Lower leg skin (tissue), 4 donors: ENCODE measurements at places on chromosomes 5 and 9.
A peak's percentile ranks its signal among the peaks of the same experiment; 100 is the strongest.

- no peak for DNase-seq
Observed at GRCh38 chr9:114549697-114550330, 37.8 kb upstream of the ATP6V1G1 start.

- no peak for DNase-seq
Observed at GRCh38 chr5:73630765-73631164, 4.8 kb downstream of the ARHGEF28 start.

DNA sequence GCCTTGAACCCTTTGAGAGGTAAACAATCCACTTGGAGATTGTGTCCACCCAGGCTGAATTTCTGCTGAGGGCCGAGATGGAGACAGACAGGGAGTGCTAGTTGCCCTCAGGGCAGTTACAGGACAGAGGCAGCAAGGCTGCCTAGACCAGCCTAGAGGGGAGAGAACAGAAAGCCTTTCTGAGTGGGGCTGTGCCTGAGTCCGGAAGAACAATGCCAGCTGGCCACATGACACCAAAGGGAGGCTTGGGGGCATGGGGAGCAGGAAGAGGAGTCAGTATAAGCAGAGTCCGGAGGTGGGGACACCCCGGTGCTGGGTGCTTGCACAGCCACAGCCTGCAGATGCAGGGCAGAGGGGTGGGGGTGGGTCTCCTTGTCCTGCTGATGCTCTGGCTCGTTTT, 145.7 kb downstream of the CFAP90 start:
- no peak for DNase-seq

DNA sequence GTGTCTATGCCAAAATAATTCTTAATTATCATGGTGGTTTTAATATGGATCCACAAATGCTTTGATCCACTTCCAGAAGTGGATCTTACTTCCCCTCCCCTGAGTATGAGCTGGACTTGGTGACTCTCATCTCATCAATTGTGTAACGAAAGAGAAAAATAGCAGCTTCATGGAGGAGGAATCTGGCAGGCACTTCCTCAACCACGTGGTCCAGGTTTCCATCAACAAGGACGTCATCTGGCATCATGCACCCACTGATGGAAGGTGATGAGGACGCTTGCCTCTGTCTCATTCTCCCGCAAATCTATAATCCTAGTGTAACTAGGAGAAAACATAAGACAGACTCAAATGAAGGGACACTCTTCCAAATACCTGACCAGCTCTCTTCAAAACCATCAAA, 54.6 kb upstream of the S1PR3 start:
- DNase-seq = no peak

DNA sequence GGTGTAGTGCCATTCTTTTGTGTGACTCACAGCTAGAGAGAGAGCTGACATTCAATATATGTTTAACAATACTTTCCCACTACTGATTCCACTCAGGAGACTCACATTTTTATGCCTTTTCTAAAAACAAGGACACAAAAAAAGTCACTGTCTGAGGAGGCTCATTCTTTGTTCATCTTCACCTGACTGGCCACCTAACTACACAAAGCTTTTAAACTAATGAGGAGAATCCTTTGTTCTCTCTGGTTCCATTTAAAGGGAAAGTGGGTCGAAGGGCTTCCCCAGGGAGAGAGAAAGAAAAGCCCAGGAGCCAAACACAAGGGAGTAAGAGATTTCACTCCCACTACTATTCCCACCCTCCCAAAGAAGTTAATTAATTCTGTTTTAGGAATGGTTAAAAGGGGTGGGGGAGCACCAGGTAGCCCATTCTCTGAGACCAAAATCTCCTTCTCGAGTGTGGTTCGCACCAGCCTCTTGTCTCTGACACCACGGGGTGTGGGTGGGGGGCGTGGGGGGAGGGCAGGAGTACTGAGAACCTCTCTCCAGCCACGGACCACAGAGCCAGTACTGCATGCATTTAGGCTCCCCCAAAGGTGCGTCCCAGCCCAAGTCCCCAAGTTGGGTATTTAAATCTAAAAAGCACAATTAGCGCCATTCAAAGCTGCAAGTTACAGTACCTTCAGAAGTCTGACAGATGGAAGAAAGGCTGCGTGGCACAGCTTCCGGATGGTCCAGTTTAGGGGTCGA, 747 bp downstream of the TRPM3 start:
- no peak for DNase-seq

DNA sequence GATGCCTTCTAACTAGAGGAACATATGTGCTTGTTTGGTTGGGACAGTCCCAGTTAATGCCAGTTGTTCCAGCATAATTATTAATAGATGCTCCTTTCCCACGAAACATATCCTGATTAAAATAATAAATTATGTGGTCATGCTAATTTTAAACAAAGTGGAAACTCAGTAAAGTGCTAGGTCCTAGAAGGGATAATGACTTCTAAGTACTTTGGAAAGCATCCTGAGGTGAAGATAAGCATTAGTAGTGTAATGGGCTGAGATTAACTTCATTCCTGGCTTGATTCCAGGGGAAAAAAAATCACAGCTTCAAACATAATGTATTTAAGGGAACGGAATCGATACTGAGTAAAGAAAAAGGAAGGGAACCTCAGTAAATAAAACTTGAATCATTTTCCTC, 213.7 kb upstream of the SNX2 start:
- DNase-seq = no peak

GRCh38 chr9:124218987-124219461, 38.7 kb upstream of the NEK6 start:
- no peak for DNase-seq

- DNase-seq = no peak
Observed at GRCh38 chr5:103271570-103272289, 13.2 kb downstream of the MACIR start.

DNA sequence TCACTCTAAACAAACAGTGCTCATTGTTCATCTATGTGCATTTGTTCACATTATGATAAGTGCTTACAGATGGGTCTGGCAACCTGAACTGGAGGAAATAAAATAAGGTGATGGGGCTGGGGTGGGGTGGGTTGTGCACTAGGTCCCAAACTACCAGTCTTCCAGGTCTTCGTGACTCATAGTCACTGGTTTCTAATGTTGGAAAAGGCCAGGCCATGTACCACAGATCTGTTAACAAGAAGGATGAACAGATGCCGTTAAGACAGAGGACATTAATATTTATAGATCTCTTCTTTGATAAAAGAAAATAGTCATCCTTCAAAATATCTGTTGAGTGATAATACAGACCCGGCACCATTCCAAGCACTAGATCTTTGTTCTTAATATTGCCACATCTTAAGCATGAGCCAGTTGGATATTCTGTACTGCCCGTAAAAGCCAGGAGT, 71.4 kb upstream of the STARD4 start:
- DNase-seq = no peak

GRCh38 chr9:125759764-125760129, 12.6 kb downstream of the PBX3 start:
- DNase-seq = no peak

- DNase-seq = no peak
Observed at GRCh38 chr5:76487821-76488220, 84.7 kb downstream of the IQGAP2 start.

DNA sequence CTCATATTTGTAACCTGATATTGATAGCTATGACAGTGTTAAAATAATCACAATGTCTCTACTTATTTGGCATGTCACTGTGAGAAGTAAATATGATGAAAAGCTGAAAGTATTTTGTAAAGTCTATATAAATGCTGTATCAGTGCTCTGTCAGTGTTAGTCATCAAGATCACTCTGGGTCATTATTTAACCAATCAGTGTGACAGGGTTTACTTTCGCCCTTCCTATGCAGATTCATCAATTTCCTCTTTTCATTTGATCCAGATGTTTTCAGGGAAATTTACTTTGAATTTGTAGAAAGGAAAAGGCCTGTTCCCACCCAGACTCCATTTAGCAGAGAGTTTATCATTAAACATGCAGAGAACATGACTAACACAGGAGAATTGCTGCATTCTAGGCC, 9.9 kb upstream of the PCSK5 start:
- no peak for DNase-seq

DNA sequence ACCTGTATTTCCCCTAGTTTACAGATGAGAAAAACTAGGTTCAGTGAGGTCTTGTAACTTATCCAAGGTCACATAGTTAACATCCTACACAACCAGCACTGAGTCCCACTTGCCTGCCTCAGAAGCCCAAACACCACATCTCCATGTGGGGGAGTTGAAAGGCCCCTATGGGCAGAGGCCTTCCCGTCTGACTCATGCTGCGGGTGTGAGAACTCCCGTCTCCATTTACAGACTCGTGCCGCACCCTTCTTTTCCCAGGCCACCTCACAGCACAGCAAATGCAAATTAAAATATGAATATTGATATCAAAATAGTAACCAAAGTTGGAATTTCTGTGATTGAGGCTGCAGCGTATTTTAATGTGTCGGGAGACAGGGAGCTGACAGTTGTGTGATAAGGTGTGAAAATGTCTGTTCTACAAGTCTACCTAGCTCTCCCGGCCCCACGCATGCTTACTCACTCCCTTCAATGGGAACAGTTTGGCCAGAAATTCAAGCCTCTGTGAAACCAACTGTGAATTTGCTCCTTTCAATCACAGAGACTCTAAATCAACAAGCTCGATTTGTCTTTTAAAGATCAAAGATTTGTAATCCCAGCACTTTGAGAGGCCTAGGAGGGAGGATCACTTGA, 90.1 kb downstream of the CRB2 start:
- DNase-seq = peak; percentile 45

DNA sequence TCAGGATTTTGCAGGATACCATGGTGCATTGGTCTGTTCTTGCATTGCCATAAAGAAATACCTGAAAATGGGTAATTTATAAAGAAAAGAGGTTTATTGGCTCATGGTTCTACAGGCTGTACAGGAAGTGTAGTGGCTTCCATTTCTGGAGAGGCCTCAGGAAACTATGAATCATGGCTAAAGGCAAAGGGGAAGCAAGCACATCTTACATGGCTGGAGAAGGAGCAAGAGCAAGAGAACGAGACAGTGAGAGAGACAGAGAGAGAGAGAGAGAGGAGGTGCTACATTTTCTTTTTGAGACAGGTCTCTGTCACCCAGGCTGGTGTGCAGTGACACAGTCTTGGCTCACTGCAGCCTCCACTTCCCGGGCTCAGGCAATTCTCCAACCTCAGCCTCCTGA, 43.9 kb downstream of the P4HA2 start:
- no peak for DNase-seq

- no peak for DNase-seq
Observed at GRCh38 chr5:141945511-141946051, 12.4 kb downstream of the PCDH12 start.

DNA sequence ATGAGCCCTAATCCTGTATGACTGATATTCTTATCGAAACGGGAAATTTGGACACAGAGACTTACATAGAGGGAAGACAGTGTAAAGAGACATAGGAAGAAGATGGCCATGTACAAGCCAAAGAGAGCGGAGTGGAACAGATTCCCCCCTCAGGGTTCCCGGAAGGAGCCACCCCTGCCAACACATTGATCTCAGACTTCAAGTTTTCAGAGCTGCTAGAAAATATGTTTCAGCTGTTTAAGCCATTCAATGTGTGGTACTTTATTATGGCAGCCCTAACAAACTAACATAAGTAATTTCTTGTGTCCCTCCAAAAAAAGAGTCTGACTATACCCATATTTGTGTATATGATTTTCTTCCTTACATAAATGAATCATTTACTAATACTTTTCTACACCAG, 128.0 kb upstream of the STC2 start:
- DNase-seq = no peak

- no peak for DNase-seq
Observed at GRCh38 chr5:150246835-150247234, 42.7 kb downstream of the CAMK2A start.

DNA sequence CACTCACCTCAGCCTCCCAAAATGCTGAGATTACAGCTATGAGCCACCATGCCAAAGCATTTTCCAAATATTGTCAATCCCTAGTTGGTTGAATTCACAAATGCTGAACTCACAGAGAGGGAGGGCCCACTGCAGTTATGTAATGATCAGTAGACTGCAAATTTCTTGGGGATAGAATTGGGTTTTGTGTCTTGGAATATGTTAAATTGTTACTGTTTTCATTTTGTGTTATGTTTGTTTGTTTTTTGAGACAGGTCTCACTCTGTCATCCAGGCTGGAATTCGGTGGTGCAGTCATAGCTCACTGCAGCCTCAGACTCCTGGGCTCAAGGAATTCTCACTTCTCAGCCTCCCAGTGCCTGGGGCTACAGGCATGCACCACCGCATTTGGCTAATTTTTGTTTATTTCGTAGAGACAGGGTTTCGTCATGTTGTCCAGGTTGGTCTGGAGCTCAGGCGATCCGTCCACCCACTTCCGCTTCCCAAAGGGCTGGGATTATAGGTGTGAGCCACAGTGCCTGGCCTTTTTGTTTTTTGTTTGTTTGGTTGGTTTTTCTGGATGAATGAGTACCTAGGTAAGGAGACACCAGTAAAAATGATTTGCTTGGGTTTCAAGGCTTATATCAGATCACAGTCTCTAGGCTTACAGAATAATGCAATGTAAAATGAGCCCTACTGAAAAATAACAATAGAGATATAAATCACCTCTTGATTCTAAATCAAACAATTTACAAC, 31.5 kb upstream of the LMNB1 start:
- DNase-seq = no peak

DNA sequence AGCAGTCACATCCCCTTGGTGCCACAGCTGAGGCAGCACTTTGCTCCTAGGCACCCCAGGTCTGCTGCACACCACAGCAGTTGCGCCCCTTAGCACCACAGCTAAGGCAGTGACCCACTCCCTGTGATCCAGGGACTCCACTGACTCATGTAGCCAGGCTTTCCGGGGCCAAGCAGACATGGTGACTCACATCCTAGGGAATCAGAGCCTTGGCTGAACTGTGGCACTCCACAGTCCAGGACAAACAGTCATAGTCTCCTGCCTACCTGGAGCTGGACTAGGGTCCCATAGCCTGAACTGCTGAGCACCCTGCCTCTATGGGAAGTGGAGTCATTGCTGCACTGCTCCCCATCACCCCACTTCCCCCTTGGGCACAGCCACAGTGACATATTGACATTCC, 338.7 kb downstream of the NPR3 start:
- no peak for DNase-seq

DNA sequence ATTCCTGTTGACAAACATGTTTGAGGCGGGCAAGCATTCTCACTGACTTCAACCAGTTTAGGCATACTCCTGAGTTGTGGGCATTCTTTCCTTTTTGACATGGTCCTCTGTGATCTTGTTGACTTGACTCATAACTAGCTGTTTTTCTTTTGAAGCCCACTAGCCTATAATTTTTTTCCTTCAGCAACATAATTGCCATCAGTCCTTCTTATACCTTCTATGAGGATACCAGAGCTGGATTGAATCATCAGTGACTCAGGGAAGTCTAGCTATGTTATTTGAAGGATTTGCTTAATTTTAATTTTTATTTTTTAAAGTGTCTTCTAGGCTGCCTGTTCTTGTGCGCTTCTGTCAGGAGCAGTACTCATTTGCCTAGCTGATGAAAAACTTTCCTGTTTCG, 259.5 kb downstream of the NR3C1 start:
- no peak for DNase-seq

GRCh38 chr5:39906146-39906545, 481.4 kb upstream of the DAB2 start:
- no peak for DNase-seq

GRCh38 chr9:131809941-131810344, 70.1 kb upstream of the RAPGEF1 start:
- no peak for DNase-seq

- DNase-seq = peak; percentile 16
Observed at GRCh38 chr5:168114444-168115017, 176.9 kb upstream of the WWC1 start.
